Activated CD4-positive, alpha-beta T cell treated with anti-CD3 and anti-CD28 coated beads for 48 hours (primary cell): ENCODE measurements at places on chromosomes 16 and 17.

DNA sequence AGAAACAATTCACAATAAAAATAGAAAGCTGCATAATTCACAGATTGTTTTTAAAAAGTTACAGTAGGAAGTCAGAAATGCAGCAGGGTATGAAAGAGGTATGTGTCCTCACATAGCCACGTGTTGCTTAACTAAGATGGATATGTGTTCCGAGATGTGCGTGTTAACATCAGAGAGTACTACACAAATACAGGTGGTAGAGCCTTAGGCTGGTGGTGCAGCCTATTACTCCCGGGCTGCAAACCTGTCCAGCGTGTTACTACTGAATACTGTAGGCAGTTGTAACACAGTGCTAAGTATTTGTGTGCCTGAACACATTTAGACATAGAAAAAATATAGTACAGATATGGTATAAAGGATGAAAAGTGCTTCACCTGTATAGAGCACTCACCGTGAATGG, 46.4 kb downstream of the USP10 start:
- DNase-seq, result no peak

GRCh38 chr17:8693328-8693727, 51.3 kb downstream of the CCDC42 start:
- DNase-seq, result no peak

- DNase-seq, result no peak
Measured at GRCh38 chr17:80463784-80464400, 12.5 kb downstream of the NPTX1 start.

DNA sequence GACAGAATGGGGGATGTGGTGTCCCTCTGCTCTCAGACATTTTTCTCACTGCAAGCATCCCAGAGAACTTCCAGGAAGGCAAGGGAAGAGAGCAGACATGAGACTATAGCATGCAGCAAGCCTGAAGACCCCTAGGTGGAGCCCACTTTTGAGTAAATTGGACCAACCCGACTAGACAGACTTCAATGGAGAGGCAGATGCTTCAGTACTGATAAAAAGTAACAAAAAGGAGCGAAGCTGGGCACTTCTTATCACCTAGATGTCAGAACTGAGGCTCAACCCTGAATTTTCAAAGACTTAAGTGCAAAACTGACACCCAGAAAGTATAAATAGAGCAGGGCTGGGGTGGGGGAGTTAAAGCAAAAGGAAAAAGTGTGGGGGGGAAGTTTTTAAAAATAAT, 130.8 kb downstream of the PMP22 start:
- DNase-seq, result no peak

DNA sequence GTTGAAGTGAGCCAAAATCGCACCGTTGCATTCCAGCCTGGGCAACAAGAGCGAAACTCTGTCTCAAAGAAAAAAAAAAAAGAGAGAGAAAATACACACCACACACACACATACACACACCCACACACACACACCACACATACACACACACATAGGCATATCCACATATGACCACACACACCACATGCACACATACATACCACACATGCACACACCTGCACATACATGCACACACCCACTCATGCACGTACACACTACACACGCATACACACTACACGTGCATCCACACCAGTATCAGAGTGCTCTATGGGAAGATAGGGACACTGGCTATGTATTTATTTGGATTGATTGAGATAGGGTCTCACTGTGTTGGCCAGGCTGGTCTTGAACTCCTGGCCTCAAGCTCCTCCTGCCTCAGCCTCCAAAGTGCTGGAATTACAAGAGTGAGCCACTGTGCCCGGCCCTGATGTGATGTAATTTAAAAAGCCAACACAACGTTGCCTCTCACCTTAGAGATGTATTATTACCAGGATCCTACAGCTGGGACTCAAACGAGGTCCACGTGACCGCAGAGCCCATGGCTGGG, 17.8 kb upstream of the GINS2 start:
- no peak for DNase-seq

DNA sequence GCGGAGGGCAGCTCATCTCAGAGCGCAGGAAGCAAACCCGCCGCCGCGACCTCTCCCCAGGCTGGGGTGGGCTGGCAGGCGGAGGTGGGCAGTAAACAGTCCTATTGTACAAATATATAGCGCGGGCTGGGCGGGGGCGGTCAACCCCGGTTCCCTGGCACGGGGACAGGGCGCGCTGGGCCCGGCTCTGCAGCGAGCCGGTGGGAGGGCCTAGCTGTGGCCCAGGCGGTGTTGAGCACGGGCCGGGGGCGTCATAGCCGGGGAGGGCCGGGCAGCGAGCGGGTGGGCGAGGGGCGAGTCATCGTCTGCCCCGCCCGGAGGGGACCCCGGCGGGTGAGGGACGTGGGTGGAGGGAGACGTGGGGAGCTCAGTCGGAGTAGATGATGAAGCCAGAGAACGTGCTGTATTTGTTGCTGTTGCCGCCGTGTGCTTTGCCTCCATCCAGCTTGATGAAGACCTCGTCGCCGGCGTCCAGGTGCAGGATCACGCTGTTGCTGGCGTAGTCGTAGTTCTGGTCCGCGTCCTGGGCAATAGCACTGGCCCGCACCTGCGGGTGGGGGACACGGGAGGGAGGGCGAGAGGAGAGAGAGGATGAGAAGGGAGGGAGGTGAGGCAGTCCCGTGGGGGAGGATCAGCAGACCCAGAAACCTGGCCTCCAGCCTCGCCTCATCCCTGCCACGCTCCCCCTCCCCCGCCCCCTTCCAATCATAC, 8.1 kb downstream of the C1QL1 start:
- no peak for DNase-seq

GRCh38 chr17:76442341-76443338, 10.3 kb downstream of the UBE2O start:
- no peak for DNase-seq

- no peak for DNase-seq
Measured at GRCh38 chr17:80116276-80116920, 15.0 kb downstream of the GAA start.

DNA sequence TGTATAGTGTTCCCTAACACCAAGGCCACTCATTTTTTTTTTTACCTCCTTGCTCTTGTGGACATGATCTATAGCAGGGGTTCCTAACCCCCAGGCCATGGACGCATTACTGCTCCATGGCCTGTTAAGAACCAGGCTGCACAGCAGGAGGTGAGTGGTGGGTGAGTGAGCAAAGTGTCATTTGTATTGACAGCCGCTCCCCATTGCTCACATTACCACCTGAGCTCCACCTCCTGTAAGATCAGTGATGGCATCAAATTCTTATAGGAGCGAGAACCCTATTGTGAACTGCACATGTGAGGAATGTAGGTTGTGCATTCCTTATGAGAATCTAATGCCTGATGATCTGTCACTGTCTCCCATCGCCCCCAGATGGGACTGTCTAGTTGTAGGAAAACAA, 342.0 kb downstream of the SOX9 start:
- DNase-seq, result no peak

DNA sequence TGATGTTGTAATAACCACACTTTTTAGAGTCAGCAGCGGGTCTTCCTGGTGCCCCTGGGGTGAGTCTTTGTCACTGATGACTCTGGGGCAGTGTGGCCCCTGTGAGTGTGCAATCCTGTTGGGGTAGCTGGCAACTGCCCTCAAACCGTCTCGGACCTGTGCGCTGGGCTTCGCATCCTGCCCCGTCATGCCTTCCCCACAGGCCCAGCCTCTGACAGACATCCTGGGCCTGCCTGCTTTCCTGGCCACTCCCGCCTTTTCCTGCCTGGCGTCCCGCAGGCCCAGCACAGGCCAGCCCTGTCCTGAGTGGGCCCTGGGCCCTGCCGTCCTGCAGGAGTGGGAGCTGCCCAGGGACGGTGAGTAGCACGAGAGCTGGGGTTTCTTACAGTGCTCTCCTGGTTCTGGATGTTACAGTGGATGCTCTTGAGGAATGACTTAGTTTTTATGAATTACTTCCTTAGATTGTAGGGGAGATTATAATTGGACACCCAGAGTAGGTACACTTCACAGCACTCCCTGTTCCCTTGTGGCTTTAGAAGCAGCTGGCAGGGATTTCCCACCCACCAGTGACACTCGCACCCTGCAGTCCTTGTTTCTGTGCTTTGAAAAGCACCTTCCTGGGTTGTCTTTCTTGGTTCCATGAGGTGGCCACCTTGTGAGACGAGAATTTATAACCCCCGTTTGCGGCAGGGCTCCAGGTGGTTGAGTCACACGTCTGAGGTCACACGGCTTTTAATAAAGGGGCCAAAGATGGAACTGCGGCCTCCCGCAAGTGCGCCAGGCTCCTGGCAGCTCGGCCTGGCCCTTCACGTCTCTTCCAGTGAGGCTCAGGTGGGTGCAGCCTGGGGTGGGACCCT, 50.0 kb upstream of the CAPN15 start:
- no peak for DNase-seq

- no peak for DNase-seq
Measured at GRCh38 chr16:27786221-27786922, 236.4 kb downstream of the KATNIP start.

- DNase-seq, result peak; percentile 48
Measured at GRCh38 chr16:83967838-83968305, at the start of gene NECAB2. Gene NECAB2, plus strand, starts transcription at chr16:83968244. Its CDS starts 405 bp downstream, at chr16:83968649.

GRCh38 chr17:12842936-12843335, 53.6 kb downstream of the ARHGAP44 start:
- no peak for DNase-seq

- DNase-seq, result peak; percentile 42
Measured at GRCh38 chr17:81916234-81917001, 1.6 kb downstream of the SIRT7 start.

DNA sequence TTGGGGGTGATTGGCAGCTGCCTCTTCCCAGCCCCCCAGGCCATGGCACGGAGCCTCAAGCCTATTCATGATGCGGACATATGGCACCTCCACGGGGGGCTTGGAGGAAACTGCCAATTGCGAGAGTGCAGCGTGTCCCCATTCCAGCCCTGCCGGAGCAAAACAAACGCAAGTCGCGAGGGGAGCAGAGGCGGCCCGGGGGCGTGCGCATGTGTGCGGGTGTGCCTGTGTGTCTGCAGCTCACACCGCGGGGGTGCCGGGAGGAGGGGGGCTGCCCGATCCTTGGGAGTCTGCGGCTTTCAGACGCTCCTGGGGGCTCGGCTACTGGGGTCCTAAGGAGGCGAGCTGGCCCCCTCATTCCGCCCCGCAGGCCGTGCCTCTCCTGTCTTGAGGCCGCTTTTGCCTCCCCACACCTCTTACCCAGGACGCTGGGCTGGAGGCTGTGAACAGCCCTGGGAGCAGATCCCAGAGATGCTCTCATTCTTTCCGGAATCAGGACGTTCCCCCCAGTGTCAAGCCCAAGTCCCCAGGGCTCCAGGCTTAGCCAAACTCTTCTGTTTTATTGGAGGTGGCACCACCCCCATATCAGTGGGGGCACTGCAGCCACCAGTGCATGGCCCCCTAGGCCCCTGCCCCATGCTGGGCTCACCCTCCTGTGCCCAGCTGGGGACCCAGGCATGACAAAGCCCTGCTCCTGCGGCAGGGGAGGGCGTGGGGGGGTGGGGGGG, 29.1 kb downstream of the ENDOV start:
- DNase-seq, result no peak

GRCh38 chr17:80101946-80102663, 724 bp downstream of the GAA start:
- peak; percentile 34 for DNase-seq

DNA sequence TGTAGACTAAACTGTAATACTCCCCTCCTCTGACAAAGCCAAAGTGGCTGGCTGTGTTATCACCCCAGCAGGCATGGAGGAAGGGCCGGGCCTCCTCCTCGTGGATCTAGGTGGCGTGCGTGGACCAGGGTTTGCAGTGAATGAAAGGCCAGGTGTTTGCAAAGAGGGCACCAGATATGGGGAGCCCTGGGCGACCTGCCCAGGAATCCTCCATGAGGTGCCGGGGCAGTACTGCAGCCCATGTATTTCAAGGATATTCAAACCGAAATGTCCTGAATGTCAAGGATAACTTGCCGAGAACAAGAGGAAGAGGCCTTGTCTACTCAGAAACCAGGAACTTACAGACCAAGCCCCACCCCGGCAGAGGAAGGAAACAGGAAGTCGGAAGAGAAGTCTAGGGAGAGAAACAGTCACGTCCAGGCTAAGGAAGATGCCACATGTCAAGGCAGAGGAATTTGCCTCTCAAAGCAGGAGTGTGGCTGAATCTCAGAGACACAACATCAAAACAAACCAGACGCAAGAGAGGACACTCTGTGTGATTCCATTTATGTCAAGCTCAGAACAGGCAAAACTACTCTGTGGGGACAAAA, 13.7 kb upstream of the OSGIN1 start:
- DNase-seq, result no peak

GRCh38 chr17:66950886-66951604, 13.5 kb upstream of the CACNG4 start:
- DNase-seq, result no peak

DNA sequence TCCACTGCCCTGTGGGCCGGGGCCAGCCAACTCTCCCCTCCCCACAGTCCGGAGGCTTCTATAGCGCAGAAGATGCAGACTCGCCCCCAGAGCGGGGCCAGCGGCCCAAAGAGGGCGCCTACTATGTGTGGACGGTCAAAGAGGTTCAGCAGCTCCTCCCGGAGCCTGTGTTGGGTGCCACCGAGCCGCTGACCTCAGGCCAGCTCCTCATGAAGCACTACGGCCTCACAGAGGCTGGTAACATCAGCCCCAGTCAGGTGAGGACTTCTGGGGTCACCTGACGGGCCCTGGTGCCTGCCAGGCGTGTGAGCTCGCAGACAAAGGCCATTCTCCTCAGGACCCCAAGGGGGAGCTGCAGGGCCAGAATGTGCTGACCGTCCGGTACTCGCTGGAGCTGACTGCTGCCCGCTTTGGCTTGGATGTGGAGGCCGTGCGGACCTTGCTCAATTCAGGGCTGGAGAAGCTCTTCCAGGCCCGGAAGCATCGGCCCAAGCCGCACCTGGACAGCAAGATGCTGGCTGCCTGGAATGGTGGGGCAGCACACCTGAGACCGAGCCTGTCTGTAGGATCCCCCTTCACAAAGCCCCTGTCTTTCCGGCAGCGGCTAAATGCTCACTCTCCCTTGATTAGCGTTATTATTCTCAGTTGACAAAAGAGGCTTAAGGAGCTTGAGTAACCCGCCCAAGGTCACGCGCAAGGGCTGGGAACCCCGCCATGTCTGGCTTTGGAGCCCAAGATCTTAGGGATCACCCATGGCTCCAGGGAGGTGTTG, 3.9 kb downstream of the SPATA20 start:
- DNase-seq, result no peak

GRCh38 chr16:9775998-9776397, 406.2 kb downstream of the GRIN2A start:
- DNase-seq, result no peak

DNA sequence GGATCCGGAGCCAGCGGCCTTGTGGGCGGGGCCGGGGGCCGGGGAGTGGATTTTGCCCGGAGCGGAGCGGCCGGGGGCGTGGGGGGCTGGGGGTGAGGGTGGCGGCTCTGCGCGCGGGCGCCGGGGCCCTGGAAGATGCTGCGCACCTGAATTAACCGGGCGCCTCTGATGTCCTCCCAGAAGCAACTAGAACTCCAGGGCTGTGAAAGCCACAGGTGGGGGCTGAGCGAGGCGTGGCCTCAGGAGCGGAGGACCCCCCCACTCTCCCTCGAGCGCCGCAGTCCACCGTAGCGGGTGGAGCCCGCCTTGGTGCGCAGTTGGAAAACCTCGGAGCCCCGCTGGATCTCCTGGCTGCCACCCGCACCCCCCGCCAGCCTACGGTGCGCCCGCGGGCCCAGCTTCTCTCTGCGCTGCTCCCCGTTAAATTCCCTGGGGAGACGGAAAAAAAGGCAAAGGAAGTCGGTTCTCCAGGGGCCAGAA, 549 bp downstream of the SLC26A11 start:
- DNase-seq, result peak; percentile 18
